ENCODE measurements at places on chromosomes 11 and 22.

- DNase-seq, result no peak
These were observed 4.9 kb downstream of the RIC8A start for GRCh38 chr11:212150-213100.

DNA sequence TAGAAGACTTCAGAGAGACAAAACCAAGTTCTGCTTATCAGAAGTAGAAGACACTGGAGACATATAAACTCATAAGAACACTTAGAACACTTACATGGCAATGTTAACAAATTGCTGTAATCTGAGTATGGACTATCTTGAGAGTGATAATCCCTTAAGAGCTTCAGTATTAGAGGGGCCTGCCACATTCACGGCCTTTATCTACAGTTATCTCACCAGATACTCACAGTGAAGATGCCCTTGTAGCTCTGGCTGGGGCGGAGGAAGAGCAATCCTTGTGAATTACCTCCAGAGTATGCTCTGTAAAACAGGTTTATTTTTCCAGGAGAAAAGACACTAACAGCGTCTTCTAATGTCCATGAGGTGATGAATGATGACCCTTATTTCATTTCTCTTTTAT lies 762.8 kb downstream of the FAM181B start:
- DNase-seq, result no peak

DNA sequence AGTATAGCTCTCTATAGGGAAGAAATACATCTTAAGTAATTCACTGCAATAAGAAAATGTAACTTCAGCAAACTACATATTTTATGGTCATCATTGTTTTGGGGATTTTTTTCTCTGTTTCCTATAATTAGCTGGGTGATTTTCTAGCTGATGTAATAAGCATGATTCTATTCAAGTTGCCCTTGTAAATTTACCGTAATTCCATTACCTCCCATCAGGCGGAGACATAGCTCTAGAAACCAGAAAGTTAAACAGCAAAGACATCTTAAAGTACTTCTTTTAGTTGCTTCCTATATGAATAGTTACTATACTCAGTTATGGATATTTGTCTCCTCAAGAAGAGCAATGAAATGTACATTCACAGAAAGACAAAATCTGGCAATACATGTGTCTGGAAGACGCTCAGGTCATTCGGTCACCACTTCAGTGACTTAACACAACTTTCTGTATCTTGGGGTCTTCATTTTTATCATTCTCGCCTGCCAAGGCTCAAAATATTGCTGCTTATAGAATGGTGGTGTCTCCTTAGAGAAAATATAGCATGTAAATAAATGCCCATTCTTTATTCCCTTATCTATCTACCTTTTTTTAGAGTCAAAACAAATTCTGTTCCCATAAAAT lies 239.9 kb upstream of the ZC3H12C start:
- no peak for DNase-seq

DNA sequence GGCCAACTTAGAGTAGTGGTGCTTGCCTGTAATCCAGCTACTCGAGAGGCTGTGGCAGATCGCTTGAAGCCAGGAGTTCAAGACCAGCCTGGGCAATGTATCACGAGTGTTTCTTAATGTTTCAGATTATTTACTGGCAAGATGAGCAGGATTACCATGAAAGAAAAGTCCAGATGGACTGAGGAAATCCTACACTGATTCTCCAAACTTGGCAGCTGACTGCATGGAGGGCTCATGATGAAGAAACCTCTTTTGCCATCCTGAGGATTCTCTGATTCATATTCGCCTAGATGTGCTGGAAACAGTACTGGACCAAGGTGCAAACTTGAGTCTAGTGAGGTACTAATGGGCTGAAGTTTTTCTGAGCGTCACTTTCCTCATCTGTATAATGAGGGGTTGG lies 2.8 kb upstream of the SIDT2 start:
- no peak for DNase-seq

DNA sequence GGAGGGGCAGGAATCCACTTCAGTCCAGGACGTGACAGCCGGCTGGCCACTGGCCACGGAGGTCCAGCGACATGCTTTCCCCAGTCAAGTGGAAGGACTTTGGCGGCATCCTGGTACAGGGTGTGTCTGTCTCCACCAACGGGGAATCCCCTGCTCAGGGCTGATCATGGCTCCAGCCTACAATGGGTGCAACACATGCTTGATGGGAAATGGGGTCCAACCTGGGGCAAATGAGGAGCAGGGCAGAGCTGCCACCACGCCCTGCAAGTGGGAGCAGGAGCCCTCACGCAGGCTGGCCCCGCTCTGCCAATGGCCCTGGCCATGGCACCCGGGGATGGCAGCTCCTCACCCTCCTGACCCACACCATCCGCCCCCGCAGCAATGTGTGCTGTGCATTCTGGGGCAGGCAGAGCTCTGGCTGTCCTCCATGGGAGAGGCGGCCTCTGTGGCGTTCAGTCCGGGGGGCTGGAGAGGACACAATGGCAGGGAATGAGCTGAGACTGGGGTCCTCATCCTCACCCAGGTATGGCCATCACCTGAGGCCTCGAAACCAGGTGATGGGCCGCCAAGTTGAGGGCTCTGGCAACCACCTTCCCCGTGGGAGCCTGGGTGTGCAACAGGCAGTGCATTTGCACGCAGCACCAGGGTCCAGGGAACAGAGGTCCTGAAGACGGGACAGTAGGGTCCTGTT lies 5.8 kb upstream of the SEPTIN5 start:
- DNase-seq, result no peak

DNA sequence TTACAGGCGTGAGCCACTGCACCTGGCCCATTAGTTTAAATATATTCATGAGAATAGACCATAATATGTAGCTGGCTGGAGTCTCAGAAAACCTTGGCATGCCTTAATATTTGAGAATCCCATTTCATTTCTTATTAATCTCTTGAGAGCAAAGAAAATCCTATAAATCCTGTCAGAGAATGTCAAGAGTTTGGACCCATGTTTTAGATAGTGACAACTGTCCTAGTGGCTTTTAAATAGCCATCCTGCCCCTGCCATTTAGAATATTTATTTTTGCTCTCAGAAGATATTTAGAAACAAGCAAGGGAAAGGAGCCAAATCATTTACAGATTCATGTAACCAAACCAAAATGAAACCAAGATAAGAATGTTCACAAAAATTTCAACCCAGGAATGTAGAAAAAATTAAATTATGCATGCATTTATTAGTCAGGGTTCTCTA lies 107.2 kb downstream of the SWAP70 start:
- no peak for DNase-seq

GRCh38 chr22:24088816-24089215 lies 77.7 kb downstream of the CABIN1 start:
- DNase-seq, result no peak

DNA sequence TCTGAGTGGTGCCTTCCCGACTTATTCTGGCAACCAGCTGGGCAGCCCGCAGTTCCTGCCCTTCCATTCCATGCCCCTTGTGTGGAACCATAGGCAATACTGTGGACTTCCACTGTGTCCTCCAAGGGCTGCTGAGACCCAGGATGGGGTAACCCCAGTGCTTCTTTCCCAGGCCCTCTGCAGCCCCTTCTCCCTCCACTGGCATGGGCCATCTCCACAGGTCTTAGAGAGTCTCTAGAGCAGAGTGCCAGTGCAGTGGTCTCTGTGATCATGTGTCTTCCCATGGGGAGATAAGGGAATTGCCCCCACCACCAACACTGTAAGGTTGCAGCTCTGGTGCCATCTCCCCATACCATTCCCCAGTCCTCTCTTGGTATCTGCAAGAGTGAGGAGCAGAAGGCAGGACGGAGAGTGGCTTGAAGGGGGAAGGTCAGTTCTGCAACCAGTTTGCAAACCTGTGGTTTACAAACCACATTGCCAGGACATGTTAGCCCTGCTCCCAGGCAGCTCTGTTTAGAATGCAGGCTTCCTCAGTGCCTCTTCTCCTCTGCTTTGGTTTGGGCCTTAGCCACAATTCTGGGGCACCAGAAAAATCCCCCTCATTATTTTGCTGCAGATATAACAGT lies 20.9 kb upstream of the DRD2 start:
- DNase-seq, result no peak

DNA sequence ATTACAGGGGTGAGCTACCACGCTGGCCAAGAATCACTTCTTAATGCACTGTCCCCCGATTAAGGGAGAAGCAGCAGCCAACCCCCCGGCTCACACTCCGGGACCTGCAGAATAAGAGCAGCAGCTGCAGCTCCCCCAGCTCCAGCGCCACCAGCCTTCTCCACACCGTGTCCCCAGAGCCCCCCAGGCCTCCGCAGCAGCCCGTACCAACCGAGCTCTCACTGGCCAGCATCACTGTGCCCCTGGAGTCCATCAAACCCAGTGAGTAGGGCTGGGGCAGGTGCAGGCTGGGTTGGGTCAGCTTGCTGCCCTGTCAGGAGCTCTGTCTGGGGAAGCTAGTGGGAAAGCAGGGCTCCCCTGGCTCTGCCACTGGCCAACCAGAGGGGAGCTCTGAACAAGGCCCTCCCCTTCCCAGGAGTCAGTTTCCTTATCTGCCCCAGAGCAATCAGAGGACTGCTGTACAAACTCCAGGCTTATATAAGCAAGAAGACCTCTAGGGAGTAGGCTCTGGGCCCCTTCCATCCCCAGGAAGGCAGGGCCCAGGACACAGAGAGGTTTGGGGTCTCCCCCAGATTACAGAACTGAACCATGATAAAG lies 8.5 kb upstream of the SH3BP1 start:
- no peak for DNase-seq

- no peak for DNase-seq
These were observed 113.1 kb downstream of the CADM1 start for GRCh38 chr11:115391160-115391559.

GRCh38 chr22:32558681-32559355 lies 84.2 kb downstream of the FBXO7 start:
- DNase-seq, result no peak

- no peak for DNase-seq
These were observed 13.7 kb downstream of the COA4 start for GRCh38 chr11:73862986-73863385.

DNA sequence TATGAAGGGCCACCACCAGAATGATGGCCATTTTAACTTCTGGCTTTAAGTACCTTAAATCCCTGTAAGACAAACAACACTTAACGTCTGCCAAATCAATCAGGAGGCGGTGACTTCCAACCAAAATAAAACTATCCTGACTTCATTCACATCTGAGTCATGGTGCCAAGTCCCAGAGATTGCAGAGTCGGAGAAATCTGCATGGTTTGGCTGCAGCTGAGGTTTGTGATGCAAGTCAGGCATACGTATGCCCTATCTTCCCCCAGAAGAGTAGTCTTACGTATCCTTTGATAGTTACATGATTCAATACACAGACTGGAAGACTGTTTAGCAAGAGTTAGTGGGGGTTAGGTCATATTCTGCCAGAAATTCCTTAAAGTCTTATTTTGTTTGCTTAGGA lies 1.7 kb upstream of the GAB2 start:
- DNase-seq, result no peak

GRCh38 chr11:125401235-125401634 lies 94.8 kb downstream of the FEZ1 start:
- DNase-seq, result no peak

GRCh38 chr22:40834619-40835018 lies 15.5 kb upstream of the SLC25A17 start:
- DNase-seq, result no peak

- no peak for DNase-seq
These were observed 6.1 kb upstream of the WEE1 start for GRCh38 chr11:9567401-9567800.

- no peak for DNase-seq
These were observed 42.6 kb downstream of the TEAD1 start for GRCh38 chr11:12716816-12717215.

DNA sequence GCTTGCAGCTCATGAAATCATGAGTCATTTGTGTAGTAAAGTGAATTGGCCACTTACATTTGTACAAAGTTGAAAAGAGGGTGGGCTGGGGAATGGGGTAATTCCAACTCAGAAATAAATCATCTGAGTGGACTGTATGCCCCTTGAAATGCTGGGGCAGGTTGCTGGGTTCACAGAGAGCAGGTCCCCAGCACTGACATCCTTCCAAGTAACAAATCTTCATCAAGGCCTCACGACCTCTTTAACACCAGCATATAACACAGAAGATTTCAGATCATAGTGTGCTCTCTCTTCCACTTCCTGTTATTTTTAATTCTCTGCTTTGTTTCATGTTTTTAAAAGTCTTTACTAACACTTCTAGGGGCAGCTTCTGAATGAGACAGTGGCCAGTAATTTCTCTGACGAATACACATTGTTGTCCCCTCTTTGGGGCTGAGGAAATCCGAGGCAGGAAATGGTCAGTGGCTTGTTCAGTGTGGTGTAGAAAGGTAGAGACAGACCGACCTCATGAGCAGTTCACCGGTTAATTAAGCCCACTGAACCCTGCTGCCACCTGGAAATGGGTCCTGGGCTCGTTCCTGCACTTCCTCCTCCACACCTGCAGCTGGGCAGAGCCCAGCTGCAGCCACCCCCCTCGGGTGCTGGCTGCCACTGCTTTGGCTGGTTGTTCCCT lies 127.7 kb downstream of the MAML2 start:
- DNase-seq, result no peak

DNA sequence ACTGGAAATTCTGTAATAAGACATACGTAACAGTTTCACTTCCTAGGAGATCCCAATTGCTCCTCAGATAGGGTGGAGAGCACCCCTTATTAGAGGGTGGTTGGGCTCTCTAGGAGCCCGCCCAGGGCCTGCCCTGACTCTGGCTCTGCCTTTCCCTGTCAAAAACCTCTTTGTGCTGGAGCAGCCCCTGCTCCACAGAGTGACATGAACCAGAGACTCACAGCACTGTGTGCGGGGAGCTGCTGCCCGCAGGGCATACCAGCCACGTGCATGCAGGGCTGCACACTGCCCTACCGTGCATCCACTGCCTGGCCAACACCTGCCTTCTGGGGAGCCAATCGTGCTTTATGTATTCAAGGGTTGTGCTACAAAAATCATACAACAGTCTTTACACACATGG lies 24.3 kb downstream of the KCNQ1OT1 start:
- DNase-seq, result no peak

DNA sequence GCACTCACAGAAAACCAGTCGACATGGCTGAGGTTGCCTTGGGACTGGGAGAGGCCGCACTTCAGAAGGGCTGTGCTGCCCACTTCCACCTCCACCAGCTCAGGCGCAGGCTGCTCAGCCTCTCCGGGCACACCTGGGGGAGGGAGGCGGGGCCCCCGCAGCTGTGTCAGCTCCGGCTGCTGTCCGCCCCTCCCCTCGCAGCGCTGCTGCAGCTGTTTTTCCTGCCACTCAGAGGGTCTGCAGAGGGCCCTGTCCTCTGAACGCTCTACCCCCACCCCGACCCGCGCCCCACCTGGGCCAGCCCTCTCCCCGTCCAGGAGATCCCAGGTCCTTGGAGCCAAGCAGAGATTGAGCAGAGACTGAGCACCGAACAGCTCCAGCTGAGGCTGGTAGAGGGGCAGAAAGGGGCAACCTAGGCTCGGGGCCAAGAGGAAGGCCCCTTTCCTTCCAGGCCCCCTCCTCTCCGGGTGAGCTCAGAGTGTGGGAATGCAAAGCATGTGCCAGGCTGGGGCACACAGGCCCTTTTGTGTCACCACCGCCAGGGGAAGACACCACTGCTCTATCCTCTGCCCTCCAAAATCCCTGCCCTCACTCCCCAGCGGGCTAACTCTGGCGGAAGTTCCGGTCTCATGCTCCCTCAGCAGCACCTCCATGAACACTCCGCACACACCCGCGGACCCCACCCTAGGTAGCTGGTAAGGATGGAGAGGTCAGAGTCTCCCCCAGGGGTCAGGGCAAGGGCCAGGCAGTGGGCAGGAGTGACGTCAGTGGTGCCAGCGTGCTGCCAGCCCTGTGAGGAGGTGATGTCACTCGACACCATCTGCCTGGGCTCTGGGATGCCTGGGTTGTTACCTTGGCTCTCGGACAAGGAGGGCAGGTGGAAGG lies 1.6 kb downstream of the MCAM start:
- DNase-seq, result no peak
